CD4-positive, alpha-beta T cell treated with Interleukin-6 at 100 ng/mL for 8 hours (primary cell): ENCODE measurements at places on chromosomes 6 and 20.
A peak's percentile ranks its signal among the peaks of the same experiment; 100 is the strongest.

DNA sequence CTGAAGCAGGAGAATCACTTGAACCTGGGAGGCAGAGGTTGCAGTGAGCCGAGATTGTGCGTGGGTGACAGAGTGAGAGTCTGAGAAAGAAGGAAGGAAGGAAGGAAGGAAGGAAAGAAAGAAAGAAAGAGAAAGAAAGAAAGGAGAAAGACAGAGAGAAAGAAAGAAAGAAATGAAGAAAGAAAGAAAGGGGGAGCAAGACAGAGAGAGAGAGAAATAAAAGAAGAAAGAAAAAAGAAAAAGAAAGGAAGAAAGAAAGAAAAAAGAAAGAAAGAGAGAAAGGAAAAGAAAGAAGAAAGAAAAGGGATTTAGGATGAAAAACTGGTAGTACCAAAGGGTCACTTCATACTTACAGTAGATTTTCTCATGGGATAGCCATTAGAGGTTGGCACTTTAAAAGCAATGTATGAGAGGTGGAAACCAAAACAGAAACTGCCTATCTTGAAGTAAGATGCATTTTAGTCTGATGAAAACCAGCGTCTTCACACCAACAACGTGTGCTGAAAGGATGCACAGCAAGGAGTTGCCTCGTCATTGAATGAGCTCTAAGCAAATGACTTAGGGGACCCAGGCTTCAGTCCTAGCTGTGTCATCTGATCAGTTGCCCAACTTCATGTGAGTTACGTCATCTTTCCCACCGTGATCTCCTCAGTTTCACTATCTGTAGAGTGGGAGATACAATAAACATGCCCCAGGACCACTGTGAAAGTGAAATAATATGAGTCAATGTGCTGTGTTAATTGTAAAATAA is 133.9 kb upstream of the NEDD9 start:
- peak; percentile 29 for DNase-seq

DNA sequence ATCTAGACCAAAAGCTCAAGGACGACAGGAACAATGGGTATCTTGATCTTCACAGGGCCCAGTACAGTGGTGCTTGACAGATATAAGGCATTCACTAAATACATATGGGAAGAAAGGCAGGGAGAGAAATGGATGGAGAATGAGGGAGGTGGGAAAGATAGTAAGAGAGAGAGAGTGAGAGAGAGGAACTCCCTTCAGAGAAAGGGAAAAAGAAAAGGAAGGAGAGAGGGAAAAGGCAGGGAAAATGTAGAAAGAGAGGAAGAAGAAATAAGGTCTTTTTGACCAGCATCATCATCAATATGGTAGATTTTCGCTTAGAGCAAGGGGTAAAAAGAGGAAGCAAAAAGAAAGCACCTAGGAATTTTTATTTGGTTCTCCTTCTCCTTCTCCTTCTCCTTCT is 760 bp upstream of the ANKRD66 start:
- DNase-seq = no peak

DNA sequence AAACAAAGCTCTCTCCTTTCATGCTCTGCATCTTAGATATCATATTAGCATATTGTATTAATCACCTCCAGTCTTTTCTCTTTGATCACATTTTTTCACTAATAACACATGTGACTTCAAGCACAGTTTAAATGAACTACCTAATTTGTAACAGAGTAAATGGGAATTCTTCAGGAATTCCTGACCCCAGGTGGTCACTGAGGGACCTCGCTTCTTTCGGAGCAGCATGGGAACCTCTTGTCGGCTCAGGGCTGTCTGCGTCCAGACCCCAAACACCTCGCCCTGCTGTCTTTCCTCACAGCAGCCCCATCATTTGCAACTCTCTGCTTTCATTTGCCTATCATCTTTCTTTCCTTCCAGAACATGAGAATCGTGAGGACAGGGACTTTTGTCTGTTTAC is 103.5 kb downstream of the DACT2 start:
- DNase-seq = no peak

DNA sequence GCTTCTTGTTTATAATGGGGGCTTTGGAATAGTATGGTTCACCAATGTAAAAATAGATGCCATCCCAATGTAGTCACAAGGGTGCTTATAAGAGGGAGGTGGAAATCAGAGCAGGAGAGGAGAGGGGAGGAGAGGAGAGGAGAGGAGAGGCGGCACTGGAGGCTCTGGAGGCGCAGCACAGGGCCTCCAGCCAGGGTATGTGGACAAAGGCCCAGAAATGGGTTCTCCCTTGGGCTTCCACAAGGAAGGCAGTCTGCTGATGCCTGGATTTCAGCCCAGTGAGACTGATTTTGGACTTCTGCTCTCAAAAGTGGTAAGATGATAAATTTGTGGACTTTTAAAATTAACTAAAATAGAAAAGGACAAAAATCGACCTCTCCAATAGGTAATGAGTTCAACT is 116.8 kb downstream of the RNASET2 start:
- no peak for DNase-seq
